Activated naive CD8-positive, alpha-beta T cell treated with anti-CD3 and anti-CD28 coated beads, Interleukin-2, amount 10 ng/mL, durations not matched to agents 7 days and 5 days (primary cell): ENCODE measurements at places on chromosomes 2 and 18. TPM values are rescaled to one million over a fixed set of nuclear protein-coding genes. Genes with fewer than 3 reads are reported as not detected.

- DNase-seq: peak; percentile 19
Measured at GRCh38 chr2:241967467-241968144, 98.1 kb downstream of the RTP5 start.

- no peak for DNase-seq
Measured at GRCh38 chr2:23686405-23687029, 240.4 kb downstream of the ATAD2B start.

GRCh38 chr2:175049661-175050060 is 44.5 kb upstream of the CHN1 start:
- no peak for DNase-seq

DNA sequence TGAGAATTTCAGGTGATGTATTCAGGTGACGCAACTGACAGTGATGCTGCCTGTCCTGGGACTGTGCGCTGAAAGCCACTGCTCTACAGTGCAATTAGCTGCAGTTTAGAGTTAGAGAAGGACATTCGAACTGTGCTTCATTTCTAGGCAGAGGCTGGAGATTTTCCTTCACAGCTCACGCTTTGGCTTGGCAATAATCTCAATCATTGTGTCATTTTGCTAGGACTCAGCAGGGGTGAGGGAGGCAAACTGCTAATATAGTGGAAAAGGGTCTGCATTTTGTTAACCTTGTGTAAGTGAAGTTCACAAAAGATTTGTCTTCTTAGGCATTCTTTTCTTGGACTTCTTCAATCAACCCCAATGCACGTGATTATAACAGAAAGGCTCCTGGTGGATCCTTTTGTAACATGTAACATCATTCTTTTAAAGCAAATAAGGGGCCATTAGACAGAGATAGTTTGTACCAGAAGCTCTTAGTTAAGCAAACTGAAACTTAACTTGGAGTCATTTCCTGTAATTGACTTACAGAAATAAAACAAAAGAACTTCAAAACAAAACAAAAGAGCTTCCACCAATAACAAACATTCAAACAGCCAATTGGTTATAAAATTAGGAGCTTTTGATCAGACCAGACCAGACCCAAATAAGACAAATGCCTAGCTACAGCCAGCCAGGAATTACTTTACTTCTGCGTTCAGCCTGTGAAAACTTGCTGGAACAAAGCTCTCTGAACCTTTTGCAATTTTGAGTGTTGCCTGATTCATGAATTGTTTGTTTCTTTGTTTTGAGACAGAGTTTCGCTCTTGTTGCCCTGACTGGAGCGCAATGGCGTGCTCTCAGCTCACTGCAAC is 1376.3 kb upstream of the CELF4 start:
- DNase-seq: no peak

GRCh38 chr2:50309503-50309902 is 722.4 kb downstream of the NRXN1 start:
- DNase-seq: no peak

DNA sequence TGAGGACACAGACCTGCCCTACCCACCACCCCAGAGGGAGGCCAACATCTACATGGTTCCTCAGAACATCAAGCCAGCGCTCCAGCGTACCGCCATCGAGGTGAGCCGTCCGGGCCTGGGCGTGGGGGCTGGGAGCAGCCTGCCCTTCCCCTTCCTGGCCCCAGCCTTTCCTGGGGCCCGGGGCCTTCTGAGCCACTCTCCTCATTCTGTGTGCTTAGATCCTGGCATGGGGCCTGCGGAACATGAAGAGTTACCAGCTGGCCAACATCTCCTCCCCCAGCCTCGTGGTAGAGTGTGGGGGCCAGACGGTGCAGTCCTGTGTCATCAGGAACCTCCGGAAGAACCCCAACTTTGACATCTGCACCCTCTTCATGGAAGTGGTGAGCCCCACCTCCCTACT is 157.9 kb downstream of the DYSF start:
- no peak for DNase-seq

- no peak for DNase-seq
Measured at GRCh38 chr2:23487735-23488492, 102.9 kb downstream of the KLHL29 start.

DNA sequence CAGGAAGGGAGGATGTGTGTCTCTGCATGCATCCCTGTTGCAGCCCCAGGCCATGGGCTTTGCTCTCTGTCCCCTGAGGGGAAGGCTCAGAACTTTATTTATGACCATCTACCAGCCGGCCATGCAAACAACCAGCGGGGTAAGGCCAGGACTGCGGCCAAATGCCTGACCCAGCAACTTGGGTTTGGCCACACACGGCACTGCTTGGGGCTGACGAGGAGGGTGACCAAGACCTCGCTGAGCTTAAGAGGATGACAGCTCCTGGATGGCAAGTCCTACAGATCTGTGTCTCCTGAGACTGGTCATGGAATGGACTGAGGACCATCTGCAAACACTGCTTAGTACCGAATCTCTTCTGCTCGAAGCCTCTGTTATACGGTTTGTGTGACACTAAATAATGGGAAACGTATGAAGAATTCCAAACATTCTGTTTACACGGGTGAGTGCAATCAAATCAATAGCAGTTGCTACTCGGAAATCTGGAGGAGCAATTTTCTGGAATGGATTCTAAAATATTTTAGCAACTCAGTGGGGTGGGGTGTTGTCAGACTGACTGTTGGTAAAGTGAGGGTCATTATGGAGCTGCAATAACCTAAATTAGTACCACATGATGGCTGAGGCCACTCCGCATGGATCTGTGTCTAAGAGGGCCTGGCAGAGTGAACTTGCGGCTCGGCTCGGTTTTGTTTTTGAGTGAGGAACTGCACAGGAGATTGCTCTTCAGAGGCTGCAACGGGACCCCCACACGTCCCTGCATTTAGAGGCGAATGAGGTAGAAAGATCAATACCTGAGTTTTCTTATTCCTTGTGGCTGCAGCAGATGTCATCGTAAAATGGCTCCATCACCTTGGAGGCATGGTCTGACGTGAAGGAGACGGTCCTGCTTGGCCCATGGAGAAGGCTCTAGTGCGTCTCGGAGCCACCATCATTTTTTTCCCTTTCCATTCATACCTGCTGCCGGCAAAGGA is 26.6 kb downstream of the TMEM18 start:
- DNase-seq: no peak

DNA sequence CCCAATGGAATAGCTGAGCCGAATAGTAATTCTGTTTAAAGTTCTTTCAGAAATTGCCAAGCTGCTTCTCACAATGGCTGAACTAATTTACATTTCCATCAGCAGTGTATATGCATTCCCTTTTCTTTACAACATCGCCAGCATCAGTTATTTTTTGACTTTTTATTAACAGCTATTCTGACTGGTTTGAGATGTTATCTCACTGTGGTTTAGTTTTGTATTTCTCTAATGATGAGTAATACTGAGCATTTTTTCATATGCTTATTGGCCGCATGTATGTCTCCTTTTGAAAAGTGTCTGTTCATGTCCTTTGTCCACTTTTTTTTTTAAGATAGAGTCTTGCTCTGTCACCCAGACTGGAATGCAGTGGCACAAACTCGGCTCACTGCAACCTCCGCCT is 100.7 kb downstream of the C2orf74 start:
- no peak for DNase-seq

- DNase-seq: no peak
Measured at GRCh38 chr2:181675254-181675653, 5.1 kb downstream of the NEUROD1 start.

DNA sequence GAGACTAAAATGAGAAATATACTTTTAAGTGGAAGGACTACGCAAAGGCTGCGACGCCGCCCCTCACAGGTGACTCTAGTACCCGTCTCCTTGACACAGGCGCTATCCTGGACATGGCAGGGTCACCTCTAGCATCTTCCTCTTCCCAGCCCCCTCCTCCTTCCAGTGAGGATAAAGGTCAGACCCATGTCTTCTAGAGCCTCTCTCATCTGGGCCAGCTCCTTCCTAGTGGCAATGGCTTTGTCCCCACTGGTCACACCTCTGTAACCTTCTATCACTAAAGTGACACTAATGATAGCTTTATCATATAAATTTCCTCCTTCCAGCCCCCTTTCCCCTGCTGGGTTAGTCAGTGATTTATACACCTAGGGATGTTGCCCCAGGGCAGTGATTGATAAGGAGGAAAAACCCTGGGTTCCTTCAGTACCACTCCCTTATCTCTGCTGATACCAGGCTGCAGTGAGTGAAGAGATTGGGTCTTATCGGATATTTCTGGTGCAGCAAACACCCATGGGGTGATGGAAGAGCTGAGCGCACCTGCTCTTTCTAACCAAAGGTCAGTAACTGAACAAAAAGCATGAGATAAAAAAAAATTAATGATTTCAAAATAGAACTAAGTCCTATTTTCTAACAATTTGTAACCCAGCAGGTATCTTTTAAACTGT is 62.0 kb upstream of the FZD5 start:
- DNase-seq: no peak

GRCh38 chr2:158932131-158932645 is 36.3 kb upstream of the TANC1 start:
- DNase-seq: no peak

DNA sequence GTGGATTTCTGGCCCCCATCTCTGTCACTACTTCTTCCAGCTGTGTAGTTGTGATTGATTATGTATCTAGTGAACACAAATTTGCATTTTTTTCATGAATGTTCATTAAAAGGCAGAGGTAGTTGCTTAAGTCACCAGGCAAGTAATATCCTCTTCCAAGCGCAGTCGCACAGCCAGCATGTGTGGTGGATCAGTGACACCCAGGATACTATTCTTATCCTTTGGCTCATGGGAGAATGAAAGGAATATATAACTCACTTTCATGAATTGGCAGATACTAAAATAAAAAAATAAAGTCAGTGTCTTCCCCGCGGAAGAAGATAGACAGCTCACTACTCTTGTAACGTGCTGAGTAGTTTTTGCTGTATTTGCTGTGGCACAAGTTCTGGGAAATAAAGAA is 387.8 kb downstream of the CDH7 start:
- no peak for DNase-seq

DNA sequence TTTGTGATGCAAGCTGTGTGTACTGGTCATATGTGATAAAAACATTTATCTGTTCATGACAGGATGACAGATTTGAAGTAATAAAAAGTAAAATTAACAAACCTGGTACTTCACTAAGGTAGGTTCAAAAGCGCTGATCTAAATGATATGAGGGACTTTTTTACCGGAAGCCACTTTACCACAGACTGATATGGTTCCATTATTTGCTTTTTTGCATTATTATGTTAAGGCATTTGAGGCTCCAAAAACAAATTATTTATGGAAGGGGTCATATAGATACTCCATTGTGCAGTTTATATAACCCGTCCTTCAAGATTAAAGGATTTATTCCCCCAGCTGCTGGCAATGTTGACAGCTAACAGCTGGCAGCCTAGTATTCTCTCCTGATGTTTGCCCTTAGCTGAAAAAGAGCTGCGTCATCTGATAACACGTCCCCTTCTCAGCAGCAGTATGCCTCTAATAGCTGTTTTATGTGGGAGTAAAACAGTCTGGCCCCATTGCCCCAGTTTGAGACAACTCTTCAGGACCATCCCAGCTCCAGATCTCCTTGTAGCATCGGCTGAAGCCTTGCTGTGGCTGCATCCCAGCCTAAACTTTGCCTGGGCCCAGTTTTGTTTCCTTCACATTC is 84.8 kb upstream of the XIRP2 start:
- DNase-seq: no peak

DNA sequence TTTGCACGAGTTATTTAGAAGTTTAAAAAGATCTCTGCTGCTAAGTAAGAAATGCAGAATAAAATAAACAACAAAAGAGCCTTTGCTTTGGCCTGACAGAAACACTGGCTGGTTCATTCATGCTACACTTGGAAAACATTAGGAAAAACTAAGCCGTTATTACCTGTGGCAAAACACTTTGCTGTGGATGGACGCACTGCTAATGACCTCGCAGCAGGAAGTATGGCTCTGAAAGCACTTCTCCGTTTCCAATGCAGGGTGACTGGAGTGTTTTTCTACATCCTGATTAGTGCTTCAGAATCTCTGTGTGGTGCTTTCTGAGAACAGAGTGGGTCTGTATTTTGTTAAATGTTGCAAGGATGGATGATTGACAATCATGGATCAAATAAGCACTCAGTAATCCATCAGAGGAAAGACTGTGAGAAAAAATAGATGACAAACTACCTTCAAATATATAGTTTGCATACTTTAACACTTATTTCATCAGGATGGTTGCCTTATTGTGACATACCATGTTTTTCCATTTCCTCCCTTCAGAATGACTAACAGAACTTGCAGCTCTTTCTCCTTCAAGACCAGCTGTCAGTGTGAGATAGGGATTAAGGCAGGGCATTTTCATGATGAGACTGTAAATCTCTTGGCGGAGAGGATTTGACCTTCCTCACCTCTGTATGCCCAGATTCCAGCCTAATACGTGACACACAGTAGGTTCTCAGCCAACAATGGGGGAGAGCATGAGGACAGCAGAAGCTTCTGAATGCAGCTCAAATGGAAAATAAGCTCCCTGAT is 38.0 kb downstream of the LINC00305 start:
- DNase-seq: no peak

DNA sequence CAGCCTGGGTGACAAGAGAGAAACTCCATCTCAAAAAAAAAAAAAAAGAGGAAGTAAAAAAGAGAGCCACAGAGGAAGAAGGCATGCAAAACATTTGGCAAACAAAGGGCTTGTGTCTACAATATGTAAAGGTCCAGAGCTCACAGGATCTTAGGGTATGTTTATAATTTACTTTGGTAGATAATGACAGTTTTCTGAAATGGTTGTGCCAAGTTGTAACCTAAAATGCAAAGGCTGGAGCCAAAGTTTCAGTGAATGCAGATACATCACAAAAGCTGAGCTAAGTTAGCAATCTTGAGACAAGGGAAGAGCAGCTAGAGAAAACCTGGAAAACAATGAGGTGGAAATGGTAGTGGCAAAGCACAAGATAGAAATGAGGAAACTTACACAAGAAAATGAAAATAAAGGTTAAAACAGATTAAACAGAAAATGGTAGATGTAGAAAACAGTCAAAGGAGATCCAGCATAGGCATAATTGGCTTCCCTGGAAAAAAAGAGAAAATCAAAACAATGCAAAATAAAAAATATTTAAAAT is 77.5 kb upstream of the HK2 start:
- no peak for DNase-seq

Gene CYS1
- total RNA-seq: 0.11 TPM

Gene PPP4R3B
- total RNA-seq: 81.7 TPM

Gene RNF138
- 86.7 TPM for total RNA-seq

Gene NR4A2
- total RNA-seq: 3.0 TPM

Gene AQP12A
- not detected for total RNA-seq

Gene HRH4
- total RNA-seq: 0.22 TPM
